ENCODE measurements at places on chromosomes 7 and 10. TPM values are rescaled to one million over a fixed set of nuclear protein-coding genes. Genes with fewer than 3 reads are reported as not detected.
A peak's percentile ranks its signal among the peaks of the same experiment; 100 is the strongest.

DNA sequence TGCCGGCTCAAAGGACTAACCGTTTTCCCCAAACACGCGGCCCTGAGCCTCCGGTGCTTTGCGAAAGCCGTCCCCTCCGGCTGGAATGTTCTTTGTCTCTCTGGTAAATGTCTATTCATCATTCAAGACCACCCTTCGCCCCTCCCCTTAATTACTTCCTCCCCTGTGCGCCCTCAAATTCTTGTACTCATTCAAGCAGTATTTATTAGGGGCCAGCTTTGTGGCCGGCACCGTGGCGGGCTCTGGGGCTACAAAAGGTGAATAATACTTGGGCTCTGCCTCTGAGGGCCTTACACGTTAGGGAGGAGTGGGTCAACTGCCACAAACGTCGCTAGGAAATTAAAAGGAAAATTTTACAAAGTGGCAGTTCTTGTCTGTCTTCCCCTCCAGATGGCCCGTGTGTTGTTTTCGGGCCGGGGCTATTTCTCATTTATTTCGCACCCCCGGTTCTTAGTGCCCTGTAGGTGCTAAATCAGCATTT lies 1.5 kb upstream of the MEST start:
- no peak for DNase-seq

- no peak for DNase-seq
Measured at GRCh38 chr7:149795126-149795525, 21.7 kb upstream of the ZNF467 start.

DNA sequence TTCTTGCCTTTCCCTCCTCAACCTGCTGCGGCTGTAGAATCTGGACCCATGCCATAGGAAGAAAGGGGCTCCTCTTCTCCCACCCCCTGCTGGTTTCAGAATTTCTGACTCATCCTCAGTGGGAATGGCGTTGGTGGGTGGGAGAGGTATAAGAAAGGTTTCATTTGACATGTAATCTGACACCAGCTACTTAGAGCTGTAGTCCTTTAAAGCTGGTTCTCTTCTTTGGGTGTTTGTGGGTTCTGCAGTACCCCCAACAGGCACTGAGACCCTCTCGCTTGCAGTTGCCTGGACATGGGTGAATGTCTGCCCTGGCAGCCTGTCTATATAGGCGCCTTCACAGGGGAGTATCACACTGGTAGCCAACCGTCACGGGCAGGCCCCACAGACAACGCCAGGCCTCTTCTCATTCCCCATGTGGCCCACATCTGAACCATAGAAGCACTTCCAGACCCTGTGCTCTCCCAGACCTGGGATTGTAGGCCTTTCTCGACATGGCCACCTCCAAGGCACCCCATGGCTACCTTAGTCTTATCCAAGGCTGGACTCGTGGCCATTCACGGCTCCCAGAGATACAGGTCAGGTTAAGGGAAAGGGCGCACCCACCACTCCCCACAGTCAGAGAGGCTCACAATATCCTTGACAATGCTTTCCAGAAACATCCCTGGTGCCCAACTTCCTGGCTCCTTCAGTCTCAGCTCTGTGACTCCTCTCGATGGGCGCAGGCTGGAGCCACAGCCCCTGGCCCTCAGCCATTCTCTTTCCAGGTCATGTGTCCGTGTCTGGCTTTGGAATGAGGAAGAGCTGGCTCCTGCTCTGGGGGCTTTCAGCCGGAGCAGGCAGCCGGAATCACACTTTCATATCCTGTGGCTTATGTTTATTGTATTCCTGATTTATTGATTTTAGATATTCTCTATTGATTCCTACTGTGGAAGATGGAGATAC lies 17.5 kb downstream of the ZNF862 start:
- no peak for DNase-seq

C10orf62 gene
- not detected for total RNA-seq

GRCh38 chr10:132654121-132654571 lies 116.6 kb downstream of the INPP5A start:
- no peak for DNase-seq

DNA sequence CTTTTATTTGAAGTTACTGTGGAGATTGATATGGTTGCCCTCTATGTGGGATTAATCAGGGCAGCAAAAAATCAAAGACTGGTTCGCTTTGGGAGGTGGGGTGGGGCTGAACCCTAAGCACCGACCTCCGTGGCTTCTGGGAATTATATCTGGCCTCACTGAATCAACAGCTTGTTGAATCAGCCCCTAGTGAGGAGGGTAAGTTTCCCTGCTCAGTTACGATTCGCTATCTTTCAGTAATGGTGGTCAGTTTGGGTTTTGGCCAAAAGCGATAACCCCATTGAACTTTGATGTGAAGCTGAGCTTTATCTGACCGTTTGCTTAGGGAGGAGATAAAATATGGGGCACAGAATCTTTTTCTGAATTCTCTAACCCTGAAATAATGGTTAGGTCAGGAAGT lies 16.6 kb upstream of the ARPC1A start:
- no peak for DNase-seq

DNA sequence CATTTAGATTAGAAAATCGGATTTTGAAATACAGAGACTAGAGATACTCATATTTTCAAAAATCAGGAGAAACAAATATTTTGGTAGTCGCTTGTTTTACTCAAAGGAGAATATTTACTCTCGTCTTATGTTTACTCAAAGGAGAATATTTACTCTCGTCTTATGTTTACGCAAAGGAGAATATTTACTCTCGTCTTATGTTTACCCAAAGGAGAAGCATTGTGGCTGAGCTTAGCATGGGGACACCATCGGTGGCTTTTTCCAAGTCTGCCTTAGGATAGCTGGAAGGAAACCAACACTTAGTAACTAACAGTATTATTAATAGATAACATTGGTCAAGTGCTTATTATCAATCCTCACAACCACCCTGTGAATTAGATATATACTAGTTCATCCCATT lies 71.8 kb downstream of the SNX10 start:
- peak; percentile 39 for DNase-seq

TFPI2 gene
- not detected for total RNA-seq

DNA sequence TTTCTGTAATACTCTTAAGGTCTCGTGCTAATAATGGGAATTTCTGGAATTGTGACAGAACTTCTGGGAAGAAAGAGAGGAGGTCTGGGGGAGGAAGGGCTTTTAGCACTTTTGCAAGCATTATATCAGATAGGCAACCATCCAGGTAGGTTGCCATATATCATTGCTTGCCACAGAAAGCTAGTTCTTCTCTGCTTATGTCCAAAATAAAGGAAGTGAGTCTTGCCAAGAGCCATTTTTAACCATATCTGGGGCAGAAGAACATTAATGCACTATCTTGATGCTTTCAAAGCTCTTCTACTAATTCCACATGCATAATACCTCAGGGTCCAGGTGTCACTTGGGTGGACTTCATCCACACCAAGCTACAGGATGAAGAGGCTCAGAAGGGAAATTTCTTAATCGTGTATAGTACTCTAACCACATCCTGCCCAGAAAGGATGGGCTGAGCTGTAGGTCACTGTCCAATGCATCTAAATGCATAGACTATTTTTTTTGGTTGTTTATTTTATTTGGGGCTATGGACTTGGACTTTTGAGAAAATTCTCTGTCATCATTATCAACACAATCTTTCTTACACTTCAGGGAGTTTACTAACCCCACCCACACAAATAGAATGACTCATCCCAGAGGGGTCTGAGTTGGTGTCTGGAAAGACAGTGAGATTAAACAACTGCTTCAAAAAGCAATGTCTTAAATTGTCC lies 68.9 kb upstream of the ADO start:
- DNase-seq = no peak

DNA sequence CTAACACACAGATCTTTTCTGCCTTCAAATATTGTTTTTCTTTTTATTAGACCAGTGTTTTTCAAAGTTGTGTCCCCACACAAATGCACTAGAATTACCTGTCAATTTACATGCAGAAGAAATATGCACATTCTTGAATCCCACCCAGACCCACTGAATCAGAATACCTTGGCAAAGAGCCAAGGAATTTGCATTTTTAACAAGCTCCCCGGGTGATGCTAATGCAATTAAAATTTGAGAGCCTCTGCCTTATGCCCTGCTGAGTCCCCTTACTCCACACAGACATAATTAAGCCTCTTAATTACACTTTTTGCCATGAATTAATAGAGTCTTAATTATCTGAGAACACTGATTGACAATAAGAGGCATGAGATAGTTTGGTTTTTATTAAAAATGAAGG lies 201.2 kb upstream of the GRB10 start:
- no peak for DNase-seq

GRCh38 chr10:99560277-99561126 lies 27.8 kb downstream of the NKX2-3 start:
- DNase-seq = peak; percentile 82

DNA sequence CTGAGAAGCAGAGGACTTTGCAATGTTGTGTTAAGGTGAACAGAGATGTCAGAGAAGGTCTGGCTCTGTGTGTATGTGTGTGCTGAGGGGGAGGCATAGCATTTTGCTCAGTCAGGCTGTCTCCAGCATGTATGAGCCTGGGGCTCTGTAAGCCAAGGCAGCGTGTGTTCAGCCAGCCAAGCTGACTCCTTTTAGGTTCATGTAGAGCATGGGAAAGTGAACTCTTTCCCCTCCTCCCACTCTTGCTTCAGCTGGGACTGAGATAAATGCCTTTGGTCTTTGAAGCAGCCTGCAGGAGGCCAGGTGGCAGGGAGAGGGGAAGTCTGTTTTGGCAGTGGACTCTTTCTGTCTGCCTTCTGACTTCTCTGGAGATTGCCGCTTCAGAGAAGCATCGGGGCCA lies 3.8 kb downstream of the SFXN2 start:
- no peak for DNase-seq

SEMA3D gene
- total RNA-seq = 0.64 TPM

DNA sequence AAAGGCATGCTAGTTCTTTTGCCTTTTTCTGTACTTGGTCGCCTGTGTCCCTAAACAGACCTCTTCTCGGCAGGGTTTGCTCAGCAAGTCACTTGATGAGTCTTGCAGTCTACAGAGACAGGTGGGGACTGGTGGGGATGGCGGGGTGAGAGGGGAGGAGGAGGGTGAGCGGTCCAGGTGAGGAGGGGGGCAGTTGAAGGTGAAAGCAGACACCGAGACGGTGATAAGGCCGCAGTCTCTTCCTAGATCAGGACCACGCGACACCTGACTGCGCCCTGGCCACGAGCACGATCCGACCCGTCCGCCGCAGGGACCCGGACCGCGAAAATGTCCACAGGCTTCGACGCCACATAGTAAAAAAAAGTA lies 566 bp downstream of the ASNS start:
- no peak for DNase-seq
